ENCODE measurements at places on chromosomes 1 and 21. TPM values are rescaled to one million over a fixed set of nuclear protein-coding genes. Genes with fewer than 3 reads are reported as not detected.

The COL18A1 gene
- 8.8 TPM for total RNA-seq

The CR1 gene
- under 0.01 TPM for total RNA-seq

The HSD3B2 gene
- not detected for total RNA-seq

The MRPL24 gene
- 16.2 TPM for total RNA-seq

The CD58 gene
- total RNA-seq = 20.6 TPM

The CALML6 gene
- 0.29 TPM for total RNA-seq

DNA sequence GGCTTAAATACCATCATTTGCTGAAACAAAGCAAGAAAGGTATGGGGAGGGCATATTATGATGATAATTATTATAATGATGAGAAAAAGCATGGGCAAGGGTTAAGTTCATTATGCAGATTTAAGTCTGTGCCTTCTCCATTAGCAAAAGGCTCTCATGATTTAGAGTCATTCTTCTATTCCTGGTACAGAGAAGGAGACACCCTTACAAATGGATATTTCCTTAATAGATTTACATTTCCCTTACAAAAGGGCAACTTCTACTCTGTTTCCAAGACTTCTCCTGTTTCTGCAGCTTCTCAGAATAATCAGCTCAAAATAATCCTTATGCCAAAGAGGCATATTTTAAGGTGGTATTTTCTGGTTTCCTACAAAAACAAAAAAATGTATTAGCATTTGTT lies 121.1 kb upstream of the CAMK1G start:
- no peaks in the 10 kb centered on the region for H3K27me3 ChIP-seq
- H3K27ac ChIP-seq = no peak overlapping the region
- no peak overlapping the region for H3K4me3 ChIP-seq

GRCh38 chr1:43237121-43237520 lies 32.7 kb upstream of the TMEM125 start:
- no peaks in the 10 kb centered on the region for H3K27me3 ChIP-seq
- no peak overlapping the region for H3K27ac ChIP-seq
- H3K4me1 ChIP-seq = peaks cover 6% of the 10 kb centered on the region
- H3K36me3 ChIP-seq = no peaks in the 10 kb centered on the region
- DNase-seq = no peak

- no peak for DNase-seq
- no peaks in the 10 kb centered on the region for H3K27me3 ChIP-seq
- H3K36me3 ChIP-seq = no peaks in the 10 kb centered on the region
Measured at GRCh38 chr1:10051656-10052055, 18.9 kb downstream of the UBE4B start.

- no peaks in the 10 kb centered on the region for H3K27me3 ChIP-seq
- H3K36me3 ChIP-seq = peaks cover 49% of the 10 kb centered on the region
- peak overlapping the region; percentile 50 for H3K27ac ChIP-seq
- DNase-seq = no peak
Measured at GRCh38 chr1:24830680-24831272, 85.5 kb downstream of the CLIC4 start.

GRCh38 chr1:232844791-232845190 lies 39.6 kb downstream of the MAP10 start:
- no peaks in the 10 kb centered on the region for H3K27me3 ChIP-seq
- DNase-seq = no peak
- H3K36me3 ChIP-seq = no peaks in the 10 kb centered on the region
- H3K4me1 ChIP-seq = no peaks in the 10 kb centered on the region
- H3K27ac ChIP-seq = no peak overlapping the region
- no peak overlapping the region for H3K4me3 ChIP-seq

GRCh38 chr1:206578068-206578977 lies 33.9 kb downstream of the EIF2D start:
- no peak for DNase-seq
- H3K4me1 ChIP-seq = peaks cover 18% of the 10 kb centered on the region
- H3K27me3 ChIP-seq = peaks cover 8% of the 10 kb centered on the region
- H3K27ac ChIP-seq = no peak overlapping the region
- no peaks in the 10 kb centered on the region for H3K36me3 ChIP-seq

DNA sequence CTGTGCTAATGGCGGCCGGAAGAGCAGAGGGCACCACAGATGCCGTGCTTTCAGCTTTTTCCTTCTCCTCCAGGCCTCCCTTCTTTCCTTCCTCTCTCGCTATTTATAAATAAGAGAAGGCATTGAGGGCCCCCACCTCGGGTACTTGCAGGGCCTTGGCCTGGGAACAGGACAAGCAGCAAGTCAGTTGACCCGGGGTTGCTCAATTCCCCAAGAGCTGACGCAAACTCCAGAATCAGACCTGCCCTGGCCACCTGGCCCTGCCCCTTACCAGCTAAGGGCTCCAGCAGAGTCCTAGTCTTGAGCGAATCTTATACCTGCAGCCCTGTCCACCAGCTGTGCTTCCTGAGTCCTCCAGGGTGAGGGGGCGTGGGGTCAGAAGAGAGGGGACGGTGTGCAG lies 13.5 kb downstream of the TNFRSF1B start:
- no peak for DNase-seq
- H3K36me3 ChIP-seq = no peaks in the 10 kb centered on the region
- no peak overlapping the region for H3K4me3 ChIP-seq

GRCh38 chr1:55107101-55107500 lies 67.8 kb downstream of the PCSK9 start:
- H3K27ac ChIP-seq = no peak overlapping the region
- H3K36me3 ChIP-seq = peaks cover 64% of the 10 kb centered on the region
- no peak for DNase-seq
- no peaks in the 10 kb centered on the region for H3K4me1 ChIP-seq
- H3K4me3 ChIP-seq = no peak overlapping the region
- no peaks in the 10 kb centered on the region for H3K27me3 ChIP-seq

- no peak overlapping the region for H3K27ac ChIP-seq
- no peaks in the 10 kb centered on the region for H3K4me1 ChIP-seq
- H3K4me3 ChIP-seq = no peak overlapping the region
- H3K27me3 ChIP-seq = no peaks in the 10 kb centered on the region
Measured at GRCh38 chr1:1758692-1759455, 19.4 kb downstream of the NADK start.

DNA sequence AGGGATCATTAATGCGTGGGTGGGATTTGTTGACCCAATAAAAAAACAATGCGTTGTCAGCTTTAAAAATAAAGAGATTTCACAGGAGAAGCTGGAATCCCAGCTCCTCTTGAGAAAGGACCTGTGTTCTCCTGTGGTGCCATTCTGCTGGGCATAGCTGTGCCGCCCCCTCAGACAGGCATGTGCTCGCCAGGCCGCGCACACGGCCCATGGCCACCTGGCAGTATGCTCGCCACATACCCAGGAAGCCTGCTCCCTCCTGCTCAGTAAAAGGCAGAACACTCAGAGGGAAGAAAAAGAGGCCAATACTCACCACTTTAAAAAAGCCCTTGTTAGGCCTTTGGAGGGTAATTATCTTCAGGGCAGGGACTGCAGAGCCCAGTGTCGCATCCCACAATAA lies 13.1 kb downstream of the THAP3 start:
- H3K27ac ChIP-seq = peak overlapping the region; percentile 5
- H3K27me3 ChIP-seq = no peaks in the 10 kb centered on the region
- no peak overlapping the region for H3K4me3 ChIP-seq
- H3K4me1 ChIP-seq = no peaks in the 10 kb centered on the region

DNA sequence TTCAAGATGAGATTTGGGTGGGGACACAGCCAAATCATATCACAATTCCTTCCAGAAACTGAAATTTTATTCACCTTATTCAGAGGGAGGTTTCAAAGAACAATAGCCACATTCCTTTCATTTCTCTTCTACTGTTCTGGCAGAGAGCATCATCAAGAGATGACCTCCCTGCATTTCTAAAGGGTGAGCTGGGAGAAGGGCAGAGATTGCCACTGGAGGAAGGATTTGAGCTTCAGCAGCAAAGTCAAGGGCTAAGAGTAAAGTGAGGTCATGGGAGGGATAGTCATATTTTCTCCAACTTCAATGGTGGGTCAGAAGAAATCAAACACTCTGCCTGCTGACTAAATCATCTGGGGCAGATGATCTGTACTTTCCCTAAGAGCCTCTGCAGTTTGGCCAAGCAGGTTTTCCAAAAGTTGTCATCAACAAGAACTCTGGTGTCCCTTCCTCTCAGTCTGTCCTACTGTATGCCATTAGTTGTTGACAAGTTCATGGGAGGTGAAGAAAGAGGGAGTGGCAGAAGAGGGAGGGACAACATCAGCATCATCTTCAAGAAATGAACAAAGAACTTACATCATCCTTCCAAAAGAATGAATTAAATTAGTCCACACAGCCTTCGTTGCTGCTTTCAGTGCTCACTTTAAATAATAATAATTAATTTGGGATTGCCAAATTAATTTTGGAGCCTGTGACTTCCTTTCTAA lies 298.3 kb downstream of the ASTN1 start:
- no peaks in the 10 kb centered on the region for H3K4me1 ChIP-seq
- no peak overlapping the region for H3K4me3 ChIP-seq
- no peaks in the 10 kb centered on the region for H3K36me3 ChIP-seq
- DNase-seq = no peak
- H3K27me3 ChIP-seq = no peaks in the 10 kb centered on the region

GRCh38 chr1:65844296-65844695 lies 51.6 kb downstream of the PDE4B start:
- H3K27ac ChIP-seq = no peak overlapping the region
- H3K4me1 ChIP-seq = peaks cover 7% of the 10 kb centered on the region
- H3K27me3 ChIP-seq = no peaks in the 10 kb centered on the region
- no peaks in the 10 kb centered on the region for H3K36me3 ChIP-seq

DNA sequence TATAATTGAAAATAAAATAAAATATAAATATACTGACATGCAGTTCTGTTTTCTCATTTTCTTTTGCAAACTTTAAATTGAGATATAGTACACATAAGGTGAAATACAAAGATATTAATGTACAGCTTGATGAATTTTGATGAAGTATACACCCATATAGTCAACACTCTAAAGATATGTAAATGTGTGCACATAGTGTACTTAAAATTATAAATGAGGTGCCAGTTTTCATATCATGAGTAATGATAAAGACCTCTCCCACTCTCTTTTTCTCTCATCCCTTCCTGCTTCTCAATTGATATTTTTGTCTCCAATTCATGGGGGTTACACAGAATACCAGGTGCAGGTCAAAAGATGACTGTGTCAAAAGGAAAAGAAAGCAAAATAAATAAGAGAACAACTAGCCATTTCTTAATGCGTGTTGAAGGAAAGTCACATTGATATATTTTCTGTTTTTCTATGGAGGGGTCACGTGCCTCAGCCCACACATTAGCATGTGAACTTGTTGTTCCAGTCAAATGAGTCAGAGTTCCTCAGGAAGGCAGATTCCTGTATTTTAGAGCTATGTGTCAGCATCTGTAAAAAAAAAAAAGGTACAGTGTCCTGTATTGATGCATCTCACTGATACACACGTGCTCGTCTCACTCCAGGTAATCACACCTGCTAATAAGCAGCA lies 64.3 kb upstream of the HOOK1 start:
- peaks cover 23% of the 10 kb centered on the region for H3K4me1 ChIP-seq
- H3K27ac ChIP-seq = peak overlapping the region; percentile 58
- H3K27me3 ChIP-seq = no peaks in the 10 kb centered on the region

- no peak overlapping the region for H3K27ac ChIP-seq
- peaks cover 5% of the 10 kb centered on the region for H3K36me3 ChIP-seq
- DNase-seq = peak; percentile 76
Measured at GRCh38 chr1:17403081-17403480, 31.1 kb downstream of the PADI6 start.

- peak; percentile 56 for DNase-seq
- H3K27me3 ChIP-seq = no peaks in the 10 kb centered on the region
- no peaks in the 10 kb centered on the region for H3K4me1 ChIP-seq
- H3K27ac ChIP-seq = no peak overlapping the region
Measured at GRCh38 chr1:85134583-85135391, 66.0 kb downstream of the SYDE2 start.

GRCh38 chr1:27596261-27596660 lies 7.7 kb downstream of the AHDC1 start:
- peak; percentile 48 for DNase-seq
- peaks cover 62% of the 10 kb centered on the region for H3K4me1 ChIP-seq
- no peaks in the 10 kb centered on the region for H3K36me3 ChIP-seq
- H3K27me3 ChIP-seq = no peaks in the 10 kb centered on the region

GRCh38 chr1:150072959-150073358 lies 5.4 kb downstream of the VPS45 start:
- H3K27ac ChIP-seq = no peak overlapping the region
- no peak overlapping the region for H3K4me3 ChIP-seq
- H3K36me3 ChIP-seq = peaks cover 32% of the 10 kb centered on the region
- no peak for DNase-seq
- H3K27me3 ChIP-seq = no peaks in the 10 kb centered on the region

DNA sequence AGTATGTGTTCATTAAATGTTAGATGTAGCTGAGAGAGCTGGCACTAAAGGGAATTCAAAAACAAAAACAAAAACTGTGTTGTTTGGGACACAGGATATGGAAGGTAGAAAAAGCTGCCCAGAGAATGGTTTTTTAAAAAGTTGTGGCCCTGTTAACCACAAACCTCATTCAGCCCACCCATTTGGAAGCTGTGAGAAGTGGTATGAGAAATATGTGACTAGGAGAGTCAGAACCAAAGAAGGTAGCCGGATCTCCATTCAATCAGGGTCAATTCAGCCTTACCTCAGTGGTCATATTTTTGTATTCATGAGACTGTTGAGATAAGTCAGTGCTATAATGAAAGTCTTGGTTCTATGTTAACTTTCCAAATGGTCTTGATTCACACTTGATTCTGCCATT lies 29.8 kb upstream of the CACYBP start:
- H3K36me3 ChIP-seq = no peaks in the 10 kb centered on the region
- no peaks in the 10 kb centered on the region for H3K27me3 ChIP-seq
- peaks cover 13% of the 10 kb centered on the region for H3K4me1 ChIP-seq
- DNase-seq = no peak
- H3K27ac ChIP-seq = no peak overlapping the region
- no peak overlapping the region for H3K4me3 ChIP-seq

GRCh38 chr1:165695031-165695430 lies 3.3 kb downstream of the ALDH9A1 start:
- no peaks in the 10 kb centered on the region for H3K27me3 ChIP-seq
- H3K4me1 ChIP-seq = peaks cover 19% of the 10 kb centered on the region
- no peak overlapping the region for H3K27ac ChIP-seq

DNA sequence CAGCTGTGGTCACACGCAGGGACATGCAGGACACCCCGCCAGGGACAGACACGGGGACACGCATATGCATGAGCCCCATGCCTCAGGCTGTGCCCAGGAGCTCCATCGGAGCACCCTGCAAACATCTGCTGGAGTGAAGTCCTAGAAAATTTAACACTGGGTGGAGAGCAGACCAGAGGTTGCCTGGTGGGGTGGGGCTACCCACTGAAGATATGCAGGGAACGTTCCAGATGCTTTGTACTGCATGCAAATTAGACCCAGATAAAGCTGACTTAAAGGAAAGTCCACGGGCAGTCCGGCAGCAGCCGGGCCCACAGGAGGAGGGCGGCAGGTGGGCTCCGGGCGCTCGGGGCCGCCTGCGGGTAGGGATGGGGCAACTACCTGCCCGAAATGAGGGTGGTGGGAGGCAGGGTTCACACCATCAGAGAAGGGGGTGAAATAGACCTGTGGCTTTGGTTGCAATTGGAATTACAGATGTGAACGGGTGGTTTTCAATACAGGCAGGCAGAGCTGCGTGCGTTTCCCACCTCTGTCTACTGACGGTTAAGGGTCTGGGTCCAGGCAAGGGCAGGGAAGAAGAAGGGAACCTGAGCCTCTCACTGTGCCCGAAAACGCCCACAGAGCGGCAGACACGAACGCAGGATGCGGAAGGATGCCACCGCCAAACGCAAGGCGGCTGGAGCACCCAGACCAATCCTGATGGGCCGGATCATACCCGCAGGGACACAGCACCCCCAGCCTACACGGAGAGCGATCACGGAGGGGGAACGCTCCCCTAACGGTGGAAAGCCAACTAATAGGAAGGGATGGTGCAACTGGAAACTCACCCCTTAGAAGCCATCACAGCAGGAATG lies 21.0 kb downstream of the CFAP74 start:
- no peaks in the 10 kb centered on the region for H3K27me3 ChIP-seq
- H3K4me1 ChIP-seq = no peaks in the 10 kb centered on the region
- H3K4me3 ChIP-seq = no peak overlapping the region
- no peaks in the 10 kb centered on the region for H3K36me3 ChIP-seq
- no peak overlapping the region for H3K27ac ChIP-seq
